ENCODE measurements at places on chromosomes 5 and 9. TPM values are rescaled to one million over a fixed set of nuclear protein-coding genes. Genes with fewer than 3 reads are reported as not detected.

The SPINK7 gene
- not detected for total RNA-seq

The TRIM36 gene
- total RNA-seq, result 2.4 TPM

The ZNF462 gene
- total RNA-seq, result 5.9 TPM

The TLX3 gene
- not detected for total RNA-seq

The SCGB3A2 gene
- not detected for total RNA-seq

All from A549 treated with DMSO at 1 μM for 4 hours (cell line).